ENCODE measurements at places on chromosomes 11 and 22.

DNA sequence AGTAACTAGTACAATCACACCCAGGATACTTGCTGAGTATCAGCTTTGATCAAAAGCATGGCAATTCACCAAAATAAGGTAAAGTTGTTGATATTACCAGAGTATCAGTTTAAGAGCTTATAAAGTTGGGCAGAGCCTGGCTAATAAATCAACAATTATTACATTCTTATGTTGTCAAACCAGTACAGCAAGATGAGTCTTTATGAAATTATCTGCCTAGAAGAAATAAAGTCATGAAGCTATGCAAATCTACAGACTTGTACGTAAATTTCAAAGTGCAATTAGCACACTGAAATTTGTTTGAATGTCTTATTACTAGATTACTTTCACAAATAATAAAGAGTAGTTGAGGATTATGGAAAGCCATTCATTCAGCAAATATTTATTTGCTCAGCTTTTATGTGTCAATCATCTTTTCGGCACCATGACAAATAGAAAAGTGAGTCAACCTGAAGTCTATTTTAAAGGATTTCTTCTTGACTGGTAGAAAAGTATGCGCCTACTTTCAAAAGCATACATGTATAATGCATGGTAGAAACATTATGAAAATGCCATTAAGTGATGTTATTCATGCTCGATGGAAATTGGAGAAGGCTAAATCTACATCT, 5.0 kb upstream of the ANO3 start:
- DNase-seq, result no peak

GRCh38 chr11:9066433-9066925, 24.9 kb downstream of the SCUBE2 start:
- DNase-seq, result no peak

- DNase-seq, result no peak
Observed at GRCh38 chr11:67468056-67468455, 995 bp downstream of the TMEM134 start.

DNA sequence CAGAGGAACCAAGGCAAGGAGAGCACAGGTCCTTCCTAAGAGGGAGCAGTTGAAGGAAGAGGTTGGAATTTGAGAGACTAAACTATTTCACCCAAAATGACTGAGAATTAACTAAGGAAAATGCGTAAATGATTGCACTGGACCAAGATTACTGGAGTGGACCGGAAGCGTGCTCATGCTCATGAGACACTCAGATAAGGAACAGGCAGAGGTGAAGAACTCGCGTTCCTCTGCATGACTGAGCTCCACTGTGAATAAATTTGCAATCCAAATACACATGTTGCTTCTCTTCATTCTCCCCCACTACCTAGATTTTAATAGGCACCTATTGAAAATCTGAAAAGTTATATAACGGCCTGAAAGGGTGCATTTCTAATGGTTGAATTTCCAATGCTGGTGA, 207.0 kb downstream of the KIRREL3 start:
- no peak for DNase-seq

DNA sequence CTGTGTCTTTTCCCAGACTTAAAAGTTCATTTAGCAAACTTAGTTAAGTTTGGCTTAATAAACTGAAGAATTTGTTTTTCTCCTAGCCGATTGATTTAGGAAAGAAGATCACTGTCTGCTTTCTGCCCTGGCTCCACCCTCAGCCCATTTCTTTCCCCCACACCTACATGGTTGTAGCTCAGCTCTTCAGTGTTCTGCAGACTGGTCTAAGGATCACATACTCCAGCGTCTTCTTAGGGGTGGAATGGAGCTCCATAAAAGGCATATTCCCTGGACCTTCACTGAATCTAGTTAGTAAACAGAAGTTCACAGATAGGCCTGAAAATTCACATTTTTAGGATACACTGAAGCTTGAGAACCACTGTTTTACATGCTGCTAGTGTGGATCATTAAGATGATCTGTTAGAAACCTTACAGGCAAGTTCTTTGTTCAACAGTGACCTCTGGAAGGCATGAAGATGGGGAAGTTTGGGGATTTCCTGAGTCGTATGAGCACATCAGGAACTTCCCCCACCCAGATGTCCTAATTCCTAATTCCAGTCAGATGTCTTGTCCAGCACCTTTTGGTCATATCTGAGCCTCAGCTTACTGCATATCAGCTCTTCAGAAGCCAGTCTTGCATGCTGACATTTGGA, 16.8 kb downstream of the PIWIL4 start:
- DNase-seq, result no peak

- DNase-seq, result no peak
Observed at GRCh38 chr11:50182486-50182885, 149.8 kb downstream of the OR4C45 start.

DNA sequence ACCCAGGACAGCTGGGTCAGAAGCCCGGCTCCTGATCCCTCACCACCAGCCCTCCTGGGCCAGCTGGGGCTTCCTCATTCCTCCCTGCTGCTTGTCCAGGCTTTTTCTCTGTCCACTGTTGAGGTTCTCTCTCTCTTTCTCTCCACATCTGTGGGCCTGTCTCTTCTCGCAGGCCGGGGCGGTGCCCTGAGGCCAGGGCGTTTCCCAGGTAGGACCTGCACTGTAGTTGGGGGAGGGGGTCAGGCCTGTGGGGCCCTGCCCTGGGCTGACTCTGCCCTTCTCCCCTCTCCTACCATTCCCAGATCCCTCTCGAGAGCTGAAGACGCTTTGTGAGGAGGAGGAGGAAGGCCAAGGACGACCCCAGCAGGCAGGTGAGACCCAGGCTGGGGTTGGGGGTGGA, 4.9 kb downstream of the EHBP1L1 start:
- DNase-seq, result no peak

- DNase-seq, result no peak
Observed at GRCh38 chr22:41902932-41903421, 11.9 kb downstream of the SHISA8 start.

DNA sequence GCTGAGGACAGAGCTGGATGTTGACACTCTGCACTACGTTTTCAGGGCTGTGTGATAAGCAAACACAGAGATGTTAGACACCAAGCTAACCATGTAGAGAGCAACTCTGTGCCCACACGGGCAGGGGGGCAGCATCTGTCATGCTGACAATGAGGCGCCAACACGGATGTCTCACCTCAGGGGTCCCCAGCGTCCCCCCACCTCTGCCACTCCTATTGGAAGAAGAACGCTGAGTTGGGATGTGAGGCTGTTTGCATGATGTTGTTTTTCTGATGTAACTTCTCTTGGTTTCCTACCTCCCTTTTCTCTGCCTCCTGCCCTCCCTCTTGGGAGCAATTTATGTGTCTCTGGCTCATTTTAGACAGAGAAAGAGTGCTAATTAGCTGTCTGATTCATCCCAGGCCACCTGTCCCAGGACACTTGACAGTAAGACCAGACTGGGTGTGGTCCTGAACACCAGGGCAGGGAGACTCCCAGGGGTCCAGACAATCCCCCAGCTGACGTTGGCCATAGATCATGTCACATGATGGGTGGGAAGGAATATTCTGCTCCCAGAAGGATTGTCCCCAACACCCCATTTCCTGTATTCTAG, 89.2 kb upstream of the NCAM1 start:
- no peak for DNase-seq

DNA sequence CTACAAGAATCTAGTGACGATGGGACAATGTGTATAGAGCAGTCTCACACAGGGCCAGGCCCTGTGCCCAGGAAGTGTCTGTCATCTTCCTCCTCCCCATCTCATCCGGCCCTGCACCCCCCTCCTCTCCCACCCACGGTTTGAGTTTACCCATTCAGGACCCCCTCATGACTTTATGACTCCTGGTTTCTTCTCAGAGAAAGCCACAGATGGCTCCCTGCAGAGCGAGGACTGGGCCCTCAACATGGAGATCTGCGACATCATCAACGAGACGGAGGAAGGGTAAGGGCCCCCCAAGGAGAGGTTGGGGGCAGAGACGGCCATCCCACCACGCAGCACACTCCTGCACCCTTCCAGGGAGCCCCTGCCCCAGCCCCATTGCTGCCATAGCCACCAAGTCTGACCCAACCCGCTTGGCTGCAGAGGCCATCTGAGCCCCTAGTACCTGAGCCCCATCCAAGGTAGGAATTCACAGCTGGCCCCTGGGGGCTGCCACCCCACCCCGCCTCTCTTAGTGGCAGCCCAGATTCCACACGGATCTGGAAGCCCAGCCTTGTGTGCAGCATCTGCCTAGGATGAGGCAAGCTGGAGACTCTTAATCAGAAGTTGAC, 18.1 kb downstream of the TOM1 start:
- no peak for DNase-seq

GRCh38 chr22:42865536-42865935, 8.5 kb upstream of the ARFGAP3 start:
- DNase-seq, result no peak

- DNase-seq, result no peak
Observed at GRCh38 chr11:126146454-126147192, 64.8 kb downstream of the RPUSD4 start.

GRCh38 chr22:43543522-43544288, 131.9 kb downstream of the MPPED1 start:
- no peak for DNase-seq

- no peak for DNase-seq
Observed at GRCh38 chr11:115421992-115422689, 82.1 kb downstream of the CADM1 start.

- no peak for DNase-seq
Observed at GRCh38 chr11:83681031-83681781, 395.0 kb upstream of the CCDC90B start.

DNA sequence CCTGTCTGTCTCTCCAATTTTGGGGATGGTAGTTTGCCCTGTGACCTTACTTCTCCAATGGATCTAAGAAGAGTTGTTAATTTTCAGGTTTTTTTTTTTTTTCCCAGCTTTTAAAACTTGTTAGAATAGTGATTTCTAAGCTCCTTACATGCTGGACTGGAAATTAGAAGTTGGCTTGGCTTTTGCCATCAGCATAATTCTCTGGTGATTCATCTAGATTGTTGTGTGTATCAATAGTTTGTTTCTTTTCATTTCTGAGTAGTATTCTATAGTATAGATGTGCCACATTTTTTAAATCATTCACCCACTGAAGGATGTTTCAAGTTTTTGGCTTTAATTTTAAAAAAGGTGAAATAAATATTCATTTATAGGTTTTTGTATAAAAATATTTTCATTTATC, 51.4 kb downstream of the ADAMTS15 start:
- no peak for DNase-seq

DNA sequence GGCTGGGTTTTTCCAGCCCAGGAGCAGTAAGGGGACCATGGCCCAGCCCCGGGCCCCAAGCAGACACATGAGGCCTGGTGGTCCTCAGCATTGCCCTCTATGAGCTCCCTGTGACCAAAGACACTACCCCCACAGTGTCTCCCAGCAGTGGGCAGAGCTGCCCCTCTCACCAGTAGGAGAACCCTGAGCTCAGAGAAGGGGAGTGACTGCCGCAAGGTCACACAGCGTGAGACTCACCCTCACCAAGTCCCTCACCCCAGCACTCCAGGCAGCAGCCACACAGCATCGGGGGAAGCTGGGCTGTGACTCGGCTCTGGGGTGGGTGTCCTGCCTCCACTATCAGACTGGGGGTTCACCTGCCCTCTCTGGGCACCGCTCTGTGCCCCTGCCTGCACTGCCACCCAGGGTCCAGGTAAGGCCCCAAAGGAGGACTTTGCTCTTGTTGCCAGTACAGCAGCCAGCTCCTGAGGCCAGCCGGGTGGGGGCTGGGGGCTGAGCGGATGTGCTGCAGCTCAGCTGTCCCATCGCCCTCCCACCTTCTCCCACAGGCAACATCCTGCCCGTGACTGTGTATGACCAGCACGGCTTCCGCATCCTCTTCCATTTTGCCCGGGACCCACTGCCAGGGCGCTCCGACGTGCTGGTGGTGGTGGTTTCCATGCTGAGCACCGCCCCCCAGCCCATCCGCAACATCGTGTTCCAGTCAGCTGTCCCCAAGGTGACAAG, 7.9 kb upstream of the SH3BP1 start:
- no peak for DNase-seq

- DNase-seq, result no peak
Observed at GRCh38 chr11:116938471-116939070, 101.1 kb upstream of the APOA1 start.

GRCh38 chr11:117885777-117886176, 9.3 kb upstream of the FXYD6 start:
- DNase-seq, result no peak

GRCh38 chr11:130766650-130767565, 149.4 kb downstream of the SNX19 start:
- DNase-seq, result no peak

DNA sequence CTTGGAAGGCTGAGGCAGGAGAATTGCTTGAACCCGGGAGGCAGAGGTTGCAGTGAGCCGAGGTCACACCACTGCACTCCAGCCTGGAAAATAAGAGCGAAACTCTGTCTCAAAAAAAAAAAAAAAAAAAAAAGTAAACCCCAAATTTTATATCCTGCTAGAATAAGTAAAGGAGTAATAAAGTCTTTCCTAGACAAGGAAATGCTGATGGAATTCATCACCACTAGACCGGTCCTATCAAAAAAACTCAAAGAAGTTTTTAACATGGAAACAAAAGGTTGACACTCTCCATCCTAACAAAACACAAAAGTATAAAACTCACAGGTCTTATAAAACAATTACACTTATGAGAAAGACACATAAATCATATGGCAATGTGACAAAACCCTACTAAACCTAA, 213.9 kb downstream of the SBF2 start:
- no peak for DNase-seq

DNA sequence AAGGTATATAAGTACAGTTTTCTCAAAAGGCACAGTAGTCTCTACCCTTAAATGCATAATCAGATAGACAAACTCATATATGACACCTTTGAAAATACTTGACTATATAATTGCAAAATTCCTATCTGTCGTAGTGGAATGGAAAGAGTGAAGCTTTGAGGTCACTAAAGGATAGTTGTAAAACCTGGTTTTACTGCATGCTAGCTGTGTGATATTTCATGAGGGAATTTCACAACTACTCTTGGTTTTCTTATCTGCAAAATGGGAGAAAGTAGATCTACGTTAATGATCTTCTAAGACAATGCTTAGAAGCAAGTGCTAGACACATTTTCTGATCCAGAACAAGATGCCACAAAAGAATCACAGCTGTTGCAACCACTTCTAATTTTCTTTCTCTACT, 332.2 kb downstream of the AASDHPPT start:
- DNase-seq, result no peak

DNA sequence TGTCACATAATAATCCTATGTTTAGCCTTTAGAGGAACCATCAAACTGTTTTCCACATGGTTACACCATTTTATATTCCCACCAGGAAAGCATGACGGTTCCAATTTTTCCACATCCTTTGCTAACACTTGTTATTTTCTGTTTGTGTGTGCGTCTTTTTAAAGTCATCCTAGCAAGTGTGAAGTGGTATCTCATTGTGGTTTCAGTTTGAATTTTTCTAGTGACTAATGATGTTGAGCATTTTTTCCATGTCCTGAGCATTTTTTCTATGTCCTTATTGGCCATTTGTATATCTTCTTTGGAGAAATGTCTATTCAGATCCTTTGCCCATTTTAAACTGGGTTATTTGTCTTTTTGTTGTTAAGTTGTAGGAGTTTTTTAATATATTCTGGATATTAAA, 53.7 kb upstream of the DEPDC7 start:
- DNase-seq, result no peak
